ENCODE measurements at places on chromosomes 13 and 19.

- DNase-seq = no peak
Observed at GRCh38 chr19:35170359-35171061, 16.0 kb downstream of the FXYD5 start.

- DNase-seq = no peak
Observed at GRCh38 chr13:94800423-94800822, 88.1 kb upstream of the SOX21 start.

DNA sequence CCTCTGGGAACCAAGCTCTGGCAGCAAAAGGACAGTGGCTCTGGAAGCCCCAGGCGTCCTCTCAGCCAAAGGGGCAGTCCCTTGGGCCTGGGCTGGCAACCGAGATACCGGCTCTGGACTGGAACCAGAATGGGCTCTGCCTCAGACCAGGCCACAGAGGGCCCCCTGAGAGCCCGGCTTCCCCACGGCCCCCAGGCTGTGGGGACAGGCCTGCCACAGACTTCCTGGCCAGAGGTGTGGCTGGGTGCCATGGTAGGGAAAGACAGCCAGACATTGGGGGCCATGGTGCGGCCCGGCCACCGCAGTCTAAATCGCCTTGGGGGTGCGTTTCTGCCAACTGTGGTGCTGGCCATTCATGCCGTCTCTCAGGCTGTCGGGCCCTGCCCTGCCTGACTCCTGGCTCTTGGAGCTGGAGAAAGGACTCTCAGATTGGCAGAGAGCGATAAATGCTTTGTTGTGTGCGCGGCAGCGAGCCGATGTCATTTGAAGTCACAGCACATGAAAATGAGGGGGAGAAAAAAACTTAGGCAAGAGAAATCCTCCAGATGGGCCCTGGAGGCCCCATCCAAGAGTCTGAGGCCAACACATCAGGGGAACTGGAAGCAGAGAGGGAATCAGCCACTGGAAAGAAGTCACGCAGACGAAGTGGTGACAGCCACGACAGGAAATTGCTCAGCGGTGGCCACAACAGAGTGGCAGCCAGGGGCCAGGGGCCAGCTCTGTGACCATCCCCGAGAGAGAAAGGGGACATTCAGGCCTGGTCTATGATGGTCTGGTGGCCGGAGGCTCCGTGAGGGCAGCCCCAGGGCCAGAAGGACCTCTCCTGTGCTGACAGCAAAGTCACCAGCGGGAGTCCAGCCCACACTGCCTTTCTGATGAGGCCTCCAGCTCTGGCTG is 26.5 kb downstream of the SH3GL1 start:
- no peak for DNase-seq

GRCh38 chr19:37654118-37654517 is 1.1 kb downstream of the ZFP30 start:
- DNase-seq = no peak

DNA sequence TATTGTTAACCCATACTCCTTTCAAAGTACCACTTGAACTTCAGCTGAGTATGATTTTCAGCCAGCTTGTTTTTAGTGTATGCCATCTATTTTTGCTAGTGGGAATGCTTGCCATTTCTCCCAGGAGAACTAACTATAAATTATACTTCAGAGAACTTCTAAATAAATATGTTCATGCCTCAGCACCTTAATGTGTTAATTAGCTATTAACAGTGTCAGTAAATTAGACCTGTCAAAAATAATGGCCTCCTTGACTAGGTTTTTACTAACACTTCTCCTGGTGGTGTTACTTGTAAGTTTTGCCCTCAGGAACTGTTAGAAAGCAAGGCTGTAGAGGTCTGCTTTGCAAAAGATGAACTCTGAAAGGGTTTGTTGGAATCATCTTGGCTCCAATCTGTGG is 4.5 kb downstream of the CLDN10 start:
- DNase-seq = no peak

DNA sequence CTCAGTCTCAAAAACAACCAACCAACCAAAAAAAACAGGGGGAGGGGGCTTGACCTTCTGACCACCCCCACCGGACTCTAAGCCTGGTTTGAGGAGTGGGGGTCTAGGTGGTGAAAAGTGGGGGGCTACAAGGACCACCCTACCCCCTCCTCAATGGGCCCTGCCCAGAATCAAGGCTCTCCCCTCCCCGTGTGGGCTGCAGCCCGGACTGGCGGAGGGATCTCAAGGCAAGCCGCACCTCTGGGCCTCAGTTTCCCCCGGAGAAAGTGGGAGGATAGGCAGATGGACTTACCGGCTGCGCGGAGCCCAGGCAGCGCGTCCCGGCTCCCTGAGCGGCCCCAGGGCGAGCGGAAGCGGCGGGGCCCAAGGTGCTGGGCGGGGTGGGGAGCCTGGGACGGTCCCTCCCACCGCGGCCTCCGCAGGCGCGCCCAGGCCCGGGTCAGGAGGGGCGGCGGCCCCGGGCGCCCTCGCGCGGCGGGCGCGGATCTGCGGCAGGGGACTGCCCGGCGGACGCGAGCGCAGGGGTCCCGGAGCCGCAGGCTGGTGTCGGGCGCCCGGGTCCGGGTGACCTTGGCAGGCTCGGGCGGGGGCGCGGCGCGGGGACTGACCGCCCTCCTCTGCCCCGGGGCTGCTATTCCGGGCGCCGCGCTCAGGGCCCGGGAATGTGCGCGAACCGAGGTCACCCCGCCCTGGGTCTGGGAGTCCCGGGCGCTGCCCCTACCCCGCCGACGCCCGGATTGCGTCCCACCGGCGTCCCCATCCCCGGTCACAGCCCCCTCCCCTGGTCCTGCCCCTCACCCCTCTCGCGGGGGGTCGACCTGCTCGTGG is at the start of gene ADAMTSL5:
ADAMTSL5 (minus strand) TSS at position 349 of the 828 bp plus-strand sequence. CDS start 2,076 bp downstream, outside the sequence.
- no peak for DNase-seq

GRCh38 chr13:64849196-64849595 is 2380.9 kb downstream of the PCDH9 start:
- DNase-seq = no peak

All from NCI-H1417 (cell line).